ENCODE measurements at places on chromosomes 6 and 20. TPM values are rescaled to one million over a fixed set of nuclear protein-coding genes. Genes with fewer than 3 reads are reported as not detected.

The NOX3 gene
- not detected for total RNA-seq

The RIMS4 gene
- total RNA-seq, result not detected

The NDUFAF5 gene
- 22.8 TPM for total RNA-seq

The TRIM40 gene
- not detected for total RNA-seq

The BLOC1S5 gene
- 18.3 TPM for total RNA-seq

The MUCL3 gene
- total RNA-seq, result not detected

The SRMS gene
- not detected for total RNA-seq

The NRN1 gene
- not detected for total RNA-seq

The BRPF3 gene
- 10.2 TPM for total RNA-seq

The SYCP2L gene
- not detected for total RNA-seq

The HEY2 gene
- not detected for total RNA-seq

The RIPPLY2 gene
- not detected for total RNA-seq

The OLIG3 gene
- not detected for total RNA-seq

The MCCD1 gene
- total RNA-seq, result not detected

The EYS gene
- total RNA-seq, result under 0.01 TPM

GRCh38 chr20:796921-797320 is 28.6 kb upstream of the SLC52A3 start:
- DNase-seq, result no peak

- no peak for DNase-seq
Observed at GRCh38 chr6:143605906-143606521, 71.8 kb upstream of the PHACTR2 start.

DNA sequence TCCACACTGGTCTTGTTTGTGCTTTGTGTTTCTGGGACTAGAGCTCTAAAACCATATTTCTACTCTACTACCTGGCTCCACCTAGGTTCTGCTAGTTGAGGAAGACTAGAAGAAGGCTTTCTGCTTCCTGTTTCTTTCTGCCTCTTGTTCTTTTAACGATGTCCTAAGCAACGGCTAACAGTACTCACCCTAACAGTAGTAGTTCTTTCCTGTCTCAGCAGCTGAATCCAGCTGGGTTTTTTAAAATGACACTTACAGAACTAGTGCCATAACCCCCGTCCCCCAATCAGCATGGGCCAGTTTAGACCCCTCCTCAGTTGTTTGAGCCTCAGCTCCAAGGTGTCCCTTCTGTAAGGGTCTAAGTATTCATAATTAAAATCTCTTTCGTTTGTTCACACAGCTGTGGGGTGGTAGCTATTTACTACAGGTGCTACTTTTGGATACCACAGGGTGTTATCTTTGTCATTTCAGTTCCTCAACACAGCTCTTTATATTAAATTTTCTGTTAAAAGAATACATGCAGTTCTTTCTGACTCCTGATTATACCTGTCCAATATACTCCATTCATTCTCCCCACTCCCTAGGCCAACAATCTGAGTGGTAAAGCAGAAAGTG is 790.2 kb downstream of the DHX35 start:
- no peak for DNase-seq

GRCh38 chr6:142839686-142840040 is 105.3 kb downstream of the HIVEP2 start:
- DNase-seq, result no peak

DNA sequence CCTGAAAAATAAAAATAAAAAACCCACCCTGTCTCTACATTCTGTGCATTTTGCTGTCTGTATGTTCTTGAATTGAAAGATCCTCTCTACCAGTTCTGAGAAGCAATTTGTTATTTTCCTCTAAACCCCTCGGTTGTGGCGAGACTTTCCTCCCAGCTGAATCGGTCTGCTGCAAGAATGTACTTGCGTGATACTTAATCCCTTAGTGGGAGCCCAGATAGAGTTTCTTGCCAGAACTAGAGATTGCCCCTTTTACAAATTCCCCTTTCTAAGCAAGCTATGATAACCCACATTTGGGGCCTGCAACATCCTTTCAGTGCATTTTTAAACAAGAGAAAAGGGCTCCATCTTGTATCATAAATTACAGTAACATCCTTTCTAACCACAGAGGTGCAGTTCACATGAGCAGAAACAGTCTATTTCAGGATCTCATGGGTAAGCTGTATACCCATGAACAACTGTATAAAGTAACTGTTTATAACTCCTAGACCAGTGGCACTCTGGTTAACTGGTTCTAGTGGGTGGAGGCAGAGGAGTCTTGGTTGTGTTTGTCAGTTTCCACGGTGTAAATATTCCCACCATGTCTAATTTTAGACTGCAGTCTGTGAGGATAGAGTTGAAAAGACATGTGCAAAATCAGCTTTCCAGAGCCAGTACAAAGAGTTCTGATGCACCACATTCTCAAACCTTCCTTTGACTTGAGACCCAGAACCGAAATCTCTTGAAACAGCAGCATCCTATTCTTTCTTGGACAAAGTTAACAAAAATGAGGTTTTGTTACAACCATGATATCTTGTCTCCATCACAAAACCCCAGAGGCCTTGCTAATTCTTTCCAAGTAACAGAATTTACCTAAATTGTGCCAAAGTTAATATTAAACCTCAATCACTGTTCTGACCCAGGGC is 113.1 kb upstream of the ZNF217 start:
- peak; percentile 83 for DNase-seq

GRCh38 chr20:6612606-6612923 is 154.9 kb upstream of the BMP2 start:
- DNase-seq, result no peak

DNA sequence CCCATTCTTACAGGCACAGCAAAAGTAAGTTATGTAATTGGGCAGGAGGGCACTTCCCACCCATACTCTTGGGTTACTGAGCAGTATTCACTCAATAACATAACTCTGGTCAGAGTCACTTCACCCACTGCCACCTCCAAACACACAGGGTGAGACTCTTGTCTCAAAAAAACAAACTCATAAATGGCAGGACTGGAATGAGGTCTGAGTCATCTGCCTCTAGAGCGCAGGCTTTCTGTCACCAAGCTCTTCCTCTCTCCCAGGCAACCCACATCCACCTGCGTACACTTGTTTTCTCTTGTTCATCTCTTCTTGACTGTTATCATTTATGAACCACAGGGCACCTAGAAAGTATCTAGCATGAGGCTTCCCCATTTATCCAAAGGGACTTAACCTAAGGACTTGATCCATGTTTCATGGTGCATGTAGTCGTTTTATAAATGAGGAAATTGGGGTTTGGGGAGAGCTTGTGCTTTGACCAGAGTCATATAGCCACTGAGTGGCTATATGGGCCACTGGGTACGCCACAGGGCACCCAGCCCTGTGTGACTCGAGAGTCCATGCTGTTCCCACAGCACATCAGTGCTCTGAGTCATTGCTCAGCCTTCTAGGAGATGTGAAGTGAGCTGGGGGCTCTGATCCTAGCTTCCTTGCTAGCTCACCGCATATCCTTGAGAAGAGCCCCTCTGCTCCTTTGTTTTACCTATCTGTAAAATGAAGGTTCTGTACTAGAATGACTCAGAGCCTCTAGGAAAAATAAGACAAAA is 22.4 kb downstream of the C20orf173 start:
- DNase-seq, result peak; percentile 40

DNA sequence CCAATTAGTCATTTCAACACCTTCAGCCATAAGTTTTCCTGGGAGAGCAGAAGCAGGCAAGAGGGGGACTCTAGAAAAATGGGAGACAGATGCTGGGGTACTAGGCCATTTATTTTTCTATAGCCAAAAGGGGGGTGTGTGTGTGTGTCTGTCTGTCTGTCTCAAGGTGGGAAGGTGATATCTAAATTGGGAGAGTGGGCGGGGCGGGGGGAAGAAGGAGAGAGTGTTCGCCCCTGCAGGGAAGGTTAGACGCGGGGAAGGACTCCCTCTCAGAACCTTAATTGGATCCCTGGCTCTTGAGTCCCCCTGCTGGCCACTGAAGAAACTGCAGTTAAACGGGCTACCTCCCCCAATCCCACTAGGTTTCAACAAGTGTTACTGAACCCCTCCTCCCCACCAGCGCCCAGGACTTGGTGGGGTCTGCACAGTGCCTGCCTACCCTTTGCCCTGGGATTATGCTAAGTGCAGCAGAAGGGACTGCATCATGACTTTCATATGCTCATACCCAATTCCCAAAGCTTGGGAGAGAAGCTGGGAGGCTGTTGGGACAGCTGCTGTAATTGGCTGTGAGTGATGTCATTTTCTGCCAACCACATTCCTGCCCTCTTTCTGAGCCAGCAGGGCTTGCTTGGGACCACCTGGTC is 45.8 kb downstream of the FOXP4 start:
- DNase-seq, result peak; percentile 45

GRCh38 chr20:59776059-59776603 is 157.3 kb downstream of the SYCP2 start:
- DNase-seq, result no peak

GRCh38 chr20:50578778-50579165 is 68.6 kb downstream of the PTPN1 start:
- DNase-seq, result no peak

DNA sequence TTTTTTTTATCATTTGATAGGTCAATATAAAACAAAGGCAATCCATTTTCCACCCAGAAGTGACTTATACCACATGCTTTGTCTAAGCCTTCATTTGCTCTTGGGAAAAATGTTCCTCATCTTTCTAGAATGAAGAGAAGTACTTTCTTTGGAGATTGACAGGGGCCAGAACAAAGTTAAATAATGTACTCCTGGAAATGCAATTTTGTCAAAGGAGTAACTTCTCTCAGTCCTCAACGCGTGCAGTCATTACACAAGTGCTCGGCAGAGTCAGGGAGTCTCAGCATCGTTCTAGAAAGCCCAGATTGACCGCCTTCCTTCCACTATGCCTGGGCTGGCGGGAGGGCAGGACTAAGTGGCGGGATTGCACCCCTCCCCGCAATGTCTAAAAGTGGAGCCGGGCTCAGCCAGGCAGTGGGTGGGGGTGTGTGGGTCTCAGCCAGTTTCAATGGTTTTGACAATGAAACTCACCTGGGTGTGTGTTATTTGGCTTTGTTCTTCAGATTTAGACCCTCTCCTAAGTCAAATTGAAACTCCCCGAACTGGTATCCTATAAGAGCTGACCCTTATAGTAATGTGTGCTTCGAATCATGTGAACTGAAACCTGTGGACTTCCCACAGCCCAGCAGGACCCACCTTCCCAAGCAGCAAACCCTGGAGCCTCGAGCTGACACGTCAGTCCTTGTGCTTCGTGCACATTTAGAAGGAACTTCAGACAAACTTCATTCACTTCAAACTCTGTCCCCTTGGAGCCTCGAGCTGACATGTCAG is 63.2 kb upstream of the DUSP22 start:
- DNase-seq, result no peak

GRCh38 chr6:169971081-169971861 is 219.8 kb downstream of the ERMARD start:
- DNase-seq, result no peak

- no peak for DNase-seq
Observed at GRCh38 chr6:50180646-50181045, 130.9 kb upstream of the DEFB112 start.

- no peak for DNase-seq
Observed at GRCh38 chr6:169345146-169345545, 91.5 kb upstream of the THBS2 start.

DNA sequence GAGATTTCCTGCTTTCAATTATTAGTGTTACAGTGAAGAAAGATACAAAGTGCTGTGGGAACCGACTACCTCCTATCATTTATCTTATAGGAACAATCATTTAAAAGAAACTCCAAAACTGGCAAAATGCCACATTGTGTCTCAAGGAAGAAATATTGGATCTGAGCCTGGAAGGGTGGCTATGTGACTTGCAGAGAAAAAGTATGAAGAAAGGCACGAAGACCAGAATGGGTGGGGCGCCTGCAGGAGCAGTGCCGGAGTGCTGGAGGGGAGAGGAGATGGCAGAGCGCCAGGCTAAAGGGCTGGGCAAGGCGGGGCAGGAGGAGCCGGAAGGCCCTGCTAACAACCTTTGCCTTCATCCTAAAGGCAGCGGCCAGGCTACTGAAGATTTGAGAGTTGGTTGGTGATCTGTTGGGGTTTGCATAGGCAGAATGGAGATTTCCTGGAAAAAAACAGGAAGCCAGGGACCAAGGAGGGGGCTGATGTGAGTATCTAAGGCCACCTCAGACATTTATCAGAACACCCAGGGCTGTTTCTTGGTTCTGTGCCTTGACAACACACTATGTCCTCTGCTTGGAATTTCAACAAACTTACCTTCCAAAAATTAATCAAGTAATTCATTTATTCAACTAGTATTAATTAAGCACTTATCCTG is 125.6 kb downstream of the MAFB start:
- no peak for DNase-seq

- no peak for DNase-seq
Observed at GRCh38 chr20:50510706-50511542, 741 bp downstream of the PTPN1 start.

DNA sequence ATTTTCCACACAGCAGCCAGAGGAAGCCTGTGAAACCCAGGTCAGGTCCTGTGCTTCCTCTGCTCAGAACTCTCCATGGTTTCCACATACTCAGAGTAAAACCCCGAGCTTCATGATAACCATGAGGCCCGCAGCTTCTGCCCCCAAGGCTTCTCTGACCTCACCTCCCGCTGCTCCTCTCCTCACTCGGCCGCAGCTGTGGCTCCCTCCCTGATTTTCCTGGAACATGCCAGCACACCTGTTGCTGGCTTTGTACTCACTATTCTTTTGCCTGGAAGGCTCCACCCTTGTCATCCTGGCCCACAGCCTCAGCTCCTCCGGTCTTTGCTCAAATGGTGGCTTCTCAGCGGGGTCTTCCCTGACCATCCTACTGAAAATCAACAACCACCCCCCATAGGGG is 341.7 kb downstream of the PREX1 start:
- DNase-seq, result no peak

DNA sequence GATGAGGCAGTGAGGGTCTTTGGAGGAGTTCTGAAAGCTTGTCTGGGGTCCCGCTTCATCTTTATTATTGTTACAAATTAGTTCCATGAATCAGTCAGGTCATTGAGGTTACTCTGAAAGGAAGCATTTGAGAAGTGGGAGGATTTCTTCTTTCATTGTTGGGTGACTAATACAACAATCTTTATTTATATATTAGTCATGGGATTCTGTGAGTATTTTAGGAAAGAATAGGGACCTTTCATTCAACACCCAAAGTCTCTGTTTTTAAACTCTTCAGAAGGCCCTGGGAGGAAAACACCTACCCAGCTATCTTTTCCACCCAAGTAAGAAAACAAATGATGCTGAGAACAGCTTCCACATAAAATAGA is 98.3 kb downstream of the SOD2 start:
- DNase-seq, result peak; percentile 82

GRCh38 chr20:58377766-58378401 is 11.1 kb upstream of the VAPB start:
- no peak for DNase-seq

GRCh38 chr20:63625771-63626423 is 1.0 kb downstream of the GMEB2 start:
- peak; percentile 17 for DNase-seq

GRCh38 chr6:25250878-25251277 is 28.3 kb upstream of the CARMIL1 start:
- DNase-seq, result peak; percentile 46

GRCh38 chr6:116072368-116072767 is 11.7 kb upstream of the FRK start:
- no peak for DNase-seq

DNA sequence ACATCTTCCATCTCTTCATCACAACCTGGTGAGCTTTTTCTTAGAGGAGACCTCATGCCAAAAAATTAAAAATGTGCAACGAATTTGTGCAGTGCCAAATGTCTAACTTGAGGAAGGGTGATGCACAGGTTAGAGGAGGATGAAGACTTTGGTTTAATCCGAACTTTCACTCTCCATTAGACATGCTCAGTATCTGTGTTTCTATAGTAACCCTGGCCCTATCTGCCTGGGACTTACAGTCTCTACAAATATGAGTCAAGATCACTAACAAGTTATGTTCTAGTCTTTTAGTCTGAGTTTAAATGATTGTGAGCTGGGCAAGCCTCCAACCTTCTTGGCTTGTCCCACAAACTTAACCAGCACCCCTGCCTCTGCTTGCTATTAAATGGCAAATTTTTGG is 377.0 kb downstream of the BMP2 start:
- no peak for DNase-seq
